Right atrium auricular region (tissue), 2 donors: ENCODE measurements at places on chromosomes 3 and 15.

- no peak for DNase-seq
These were observed 196.1 kb downstream of the ADAMTSL3 start for GRCh38 chr15:83850015-83850414.

DNA sequence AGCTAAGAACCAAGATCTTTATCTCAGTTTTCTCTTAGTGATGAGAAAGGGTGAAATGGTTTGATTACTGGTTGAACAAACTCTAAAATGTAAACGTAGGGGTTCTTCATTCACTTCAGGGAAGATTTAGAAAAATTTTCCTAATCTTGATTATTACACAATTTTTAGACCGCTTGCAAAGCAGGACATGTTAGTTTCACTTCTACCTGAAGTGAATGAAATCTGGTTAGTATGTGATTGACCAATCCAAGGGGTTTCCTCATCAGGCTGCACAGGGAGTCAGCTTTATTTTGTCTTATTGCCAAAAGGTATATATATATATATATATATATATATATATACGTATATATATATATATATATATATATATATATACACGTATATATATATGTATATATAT is 740.4 kb downstream of the TUSC7 start:
- DNase-seq, result no peak

DNA sequence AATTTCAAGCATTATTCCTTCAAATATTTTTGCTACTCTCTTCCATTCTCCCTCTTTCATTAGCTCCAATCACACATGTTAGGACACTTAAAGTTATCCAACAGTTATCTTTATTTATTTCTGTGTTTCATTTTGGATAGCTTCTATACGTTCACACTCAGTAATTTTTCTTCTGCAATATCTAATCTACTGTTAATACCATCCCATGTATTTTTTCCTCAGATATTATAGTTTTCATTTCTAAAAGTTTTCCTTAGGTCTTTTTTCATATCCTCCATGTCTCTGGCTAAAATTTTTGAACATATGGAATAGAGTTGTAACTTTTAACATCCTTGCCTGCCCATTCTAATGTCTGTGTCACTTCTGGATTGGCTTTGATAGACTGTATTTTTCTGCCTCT is 73.4 kb downstream of the CTNNB1 start:
- no peak for DNase-seq

DNA sequence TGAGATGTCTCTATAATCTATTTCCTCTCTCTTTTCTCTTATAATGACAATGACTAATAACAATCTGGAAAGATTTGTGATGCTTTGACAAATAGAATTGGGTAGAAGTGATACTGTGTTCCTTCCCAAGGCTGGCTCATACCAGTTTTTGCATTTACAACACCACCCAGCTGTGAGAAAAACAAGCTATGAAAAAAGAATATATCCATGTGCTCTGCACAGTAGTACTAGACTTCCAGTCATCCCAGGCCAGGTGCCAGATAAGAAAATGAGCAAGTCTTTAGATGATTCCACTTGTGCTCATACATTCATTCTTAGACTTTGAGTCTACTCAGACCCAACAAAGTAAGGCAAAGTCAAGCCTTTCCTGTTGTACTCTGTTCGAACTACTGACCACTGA is 350.2 kb upstream of the POU1F1 start:
- no peak for DNase-seq

- DNase-seq, result no peak
These were observed 166.7 kb downstream of the FOXP1 start for GRCh38 chr3:71416876-71417275.

DNA sequence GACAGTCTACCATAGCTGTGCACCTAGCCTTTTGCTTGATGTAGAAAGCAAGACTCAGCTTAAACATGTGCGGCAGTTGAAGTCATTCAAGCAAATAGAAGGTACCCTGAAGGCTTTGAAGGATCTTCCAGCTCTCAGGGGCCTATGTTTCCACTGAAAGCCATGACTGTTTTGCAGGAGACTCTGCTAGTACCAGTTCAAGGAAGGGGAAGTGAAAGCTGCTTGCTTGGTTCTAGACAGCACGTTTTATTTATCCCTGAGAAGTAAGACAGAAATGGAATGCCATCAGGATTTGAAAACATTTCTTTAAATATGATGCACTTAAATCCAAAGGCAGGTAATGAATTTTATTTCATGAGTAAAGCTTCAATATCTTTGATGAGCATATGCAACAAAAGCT is 311.4 kb downstream of the PDCD6IP start:
- no peak for DNase-seq

DNA sequence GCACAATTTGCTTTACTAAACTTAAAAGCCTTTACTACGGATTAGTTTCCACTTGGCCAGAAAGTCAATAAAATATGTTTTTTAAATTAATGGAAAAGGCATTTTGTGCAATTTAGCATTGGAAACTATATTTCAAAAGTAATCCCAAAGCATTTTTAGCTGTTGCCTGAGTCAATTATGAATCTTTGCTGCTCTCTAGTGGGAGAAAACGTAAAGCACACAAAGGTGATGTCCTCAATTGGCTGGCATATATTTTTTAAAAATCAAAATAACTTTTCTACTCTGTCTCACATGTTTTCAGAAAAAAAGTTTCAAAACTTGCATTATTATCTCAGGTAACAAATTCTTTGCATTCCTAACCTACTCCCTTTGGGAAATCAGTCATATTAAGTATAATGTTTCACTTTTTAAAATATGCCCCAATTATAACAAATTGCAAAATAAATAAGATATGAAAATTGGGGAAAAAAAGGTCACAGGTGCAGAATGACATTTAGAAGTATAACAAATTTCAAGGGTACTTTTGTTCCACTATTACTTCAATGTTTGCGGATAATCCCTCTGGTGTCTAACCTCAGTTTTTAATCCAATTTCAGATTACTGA is 47.2 kb upstream of the TEX55 start:
- no peak for DNase-seq

DNA sequence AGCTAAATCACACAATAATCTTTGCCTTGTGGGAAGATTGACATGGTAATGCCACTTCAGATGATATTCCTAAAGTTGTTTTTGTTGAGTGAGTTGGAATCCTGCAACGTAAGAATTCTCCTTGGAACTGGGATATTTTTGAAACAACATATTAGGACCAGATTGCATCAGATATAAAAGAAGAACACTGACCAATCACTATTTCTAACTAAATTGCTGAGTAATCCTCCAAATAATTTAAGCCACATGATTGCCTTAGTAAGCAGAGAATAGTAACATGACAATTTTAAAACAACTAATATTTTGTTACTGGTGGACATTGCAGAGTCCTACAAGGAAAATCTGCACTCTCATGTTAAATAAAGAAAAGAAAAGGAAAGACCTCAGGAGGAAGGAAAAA is 353.9 kb upstream of the LMCD1 start:
- no peak for DNase-seq

DNA sequence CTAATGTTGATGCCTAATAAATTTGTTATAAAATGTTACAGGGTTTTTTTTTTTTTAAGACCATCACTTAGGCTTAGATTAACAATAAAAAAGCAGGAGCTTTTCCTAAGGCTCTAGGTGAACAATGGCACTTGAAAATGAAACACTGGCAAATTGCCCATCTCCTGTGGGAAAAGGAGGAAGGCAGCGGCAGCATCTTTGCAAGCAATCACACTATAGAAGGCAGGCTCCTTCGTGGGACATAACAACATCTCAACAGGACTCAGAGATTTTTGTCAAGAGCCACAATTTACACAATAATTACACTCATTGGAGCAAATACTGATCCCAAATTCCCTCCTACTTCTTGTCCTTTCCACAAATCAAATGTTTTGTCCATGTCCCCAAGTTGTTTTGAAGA is 646.7 kb downstream of the ROBO2 start:
- no peak for DNase-seq

DNA sequence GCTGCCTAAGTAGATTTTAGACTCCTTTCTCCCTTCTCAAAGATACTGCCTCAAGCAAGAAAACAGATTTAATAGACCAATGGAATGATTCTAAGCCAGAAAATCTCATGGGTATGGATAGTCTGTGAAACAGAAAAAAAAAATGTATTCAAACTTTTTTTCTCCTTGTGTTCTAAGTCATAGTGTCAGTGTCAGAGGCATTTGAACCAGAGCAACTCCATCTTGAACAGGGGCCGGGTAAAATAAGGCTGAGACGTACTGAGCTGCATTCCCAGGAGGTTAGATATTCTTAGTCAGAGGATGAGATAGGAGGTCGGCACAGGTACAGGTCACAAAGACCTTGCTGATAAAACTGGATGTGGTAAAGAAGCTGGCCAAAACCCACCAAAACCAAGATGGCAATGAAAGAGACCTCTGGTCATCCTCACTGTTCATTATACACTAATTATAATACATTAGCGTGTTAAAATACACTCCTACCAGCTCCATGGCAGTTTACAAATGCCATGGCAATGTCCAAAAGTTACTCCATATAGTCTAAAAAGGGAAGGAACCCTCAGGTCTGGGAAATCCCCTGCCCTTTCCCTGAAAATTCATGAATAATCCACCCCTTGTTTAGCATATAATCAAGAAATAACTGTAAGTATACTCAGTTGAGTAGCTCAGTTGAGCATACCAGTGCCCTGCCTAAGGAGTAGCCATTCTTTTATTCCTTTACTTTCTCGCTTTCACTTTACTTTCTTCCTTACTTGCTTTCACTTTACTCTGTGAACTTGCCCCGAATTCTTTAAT is 72.8 kb upstream of the GOLGA8B start:
- no peak for DNase-seq

DNA sequence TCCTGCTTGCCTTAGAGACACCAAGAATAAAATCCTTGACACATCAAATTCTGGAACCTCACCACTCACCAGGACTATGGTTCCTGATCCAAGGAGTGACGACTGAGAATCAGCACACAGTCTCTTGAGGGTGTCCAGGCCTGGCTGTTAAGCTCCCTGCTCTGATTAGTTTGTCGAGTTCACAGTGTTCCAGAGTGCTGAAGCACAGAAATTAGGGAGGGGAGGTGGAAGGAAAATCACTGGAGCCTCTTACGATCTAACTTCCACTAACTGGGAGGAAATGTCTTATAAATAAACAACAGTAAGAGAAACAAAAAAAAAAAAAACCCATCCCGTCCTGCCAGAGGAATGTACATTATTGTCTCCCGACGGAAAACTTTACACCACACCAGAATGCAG is 330.2 kb downstream of the TIGIT start:
- DNase-seq, result peak; percentile 74

- no peak for DNase-seq
These were observed 16.9 kb downstream of the MRPL46 start for GRCh38 chr15:88450125-88450798.

DNA sequence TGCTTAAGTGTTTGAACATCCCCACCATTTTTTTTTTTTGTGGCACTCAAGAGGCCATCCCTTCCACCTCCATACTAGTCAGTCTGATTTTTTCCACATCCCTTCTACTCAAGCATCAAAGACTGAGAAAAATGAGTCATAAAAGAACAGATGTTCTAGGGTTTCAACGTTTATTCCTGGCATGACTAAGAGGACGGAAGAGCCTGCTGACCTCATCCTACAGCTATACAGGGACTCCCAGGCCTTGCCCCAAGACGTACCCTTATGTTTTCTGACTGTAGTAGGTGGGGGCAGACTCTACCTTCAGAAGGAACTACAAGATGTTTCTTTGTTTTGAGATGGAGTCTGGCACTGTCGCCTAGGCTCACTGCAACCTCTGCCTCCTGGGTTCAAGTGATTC is 3.3 kb upstream of the ITPKA start:
- DNase-seq, result no peak

- DNase-seq, result no peak
These were observed 482.6 kb upstream of the ZNF717 start for GRCh38 chr3:76267851-76268380.

- no peak for DNase-seq
These were observed 112.9 kb downstream of the CORO2B start for GRCh38 chr15:68691705-68692104.

DNA sequence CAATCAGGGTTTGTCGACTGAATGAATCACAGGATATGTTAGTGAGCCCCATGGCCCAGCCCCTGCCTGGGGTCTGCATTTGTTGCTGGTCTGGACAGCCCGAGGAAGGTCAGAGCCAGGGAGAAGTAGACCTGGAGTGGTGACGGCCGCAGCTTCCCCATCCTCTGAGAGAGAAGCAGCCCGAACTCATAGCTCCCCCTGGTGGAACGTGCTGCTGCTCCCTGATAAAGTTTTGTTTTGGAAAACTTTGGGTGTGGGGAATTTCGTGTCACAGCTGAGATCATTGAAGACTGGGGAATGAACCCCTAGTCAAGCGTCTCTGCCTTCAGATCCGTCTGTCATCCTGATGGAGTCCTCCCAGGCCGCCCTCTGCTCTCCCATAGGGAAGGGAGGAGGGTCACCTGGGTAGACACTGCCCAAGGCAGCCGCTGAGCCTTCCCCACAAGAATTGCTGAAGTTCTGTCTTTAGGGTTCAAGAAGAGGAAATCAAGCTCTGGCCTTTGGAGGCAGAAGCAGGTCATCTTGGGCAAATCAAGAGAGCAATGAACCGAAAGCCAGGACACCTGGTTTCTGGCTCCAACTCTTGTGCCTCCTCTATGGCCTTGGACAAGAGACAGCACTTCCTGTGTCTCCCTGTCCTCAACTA is 60.5 kb downstream of the GLDN start:
- DNase-seq, result peak; percentile 69

DNA sequence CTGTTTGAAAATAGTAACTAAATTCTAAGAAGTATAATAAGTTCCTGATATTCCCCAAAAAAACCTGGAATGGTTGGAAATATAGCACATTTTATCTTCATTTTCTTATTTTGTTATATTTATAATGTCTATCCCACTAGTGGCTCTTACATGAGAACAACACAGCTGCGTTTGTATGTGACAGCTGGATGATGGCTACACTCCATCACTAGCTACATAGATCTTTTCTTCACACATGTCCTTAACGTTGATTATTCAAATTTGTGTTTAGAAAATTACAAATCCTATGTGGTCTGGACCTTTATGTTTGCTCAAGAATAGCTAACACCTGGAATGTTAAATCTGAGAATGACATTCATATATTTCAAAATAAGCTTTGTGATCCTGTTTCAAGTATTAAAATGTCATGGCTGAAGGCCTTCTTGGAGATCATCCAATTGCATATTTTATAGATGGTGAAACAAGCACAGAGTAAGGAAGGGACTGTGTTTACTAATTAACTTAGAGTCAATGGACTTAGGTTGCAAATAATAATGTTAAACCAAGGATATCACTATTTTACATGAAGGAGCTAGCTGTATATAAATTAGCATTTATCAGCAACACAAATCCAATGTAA is 60.8 kb downstream of the ATP13A5 start:
- no peak for DNase-seq

DNA sequence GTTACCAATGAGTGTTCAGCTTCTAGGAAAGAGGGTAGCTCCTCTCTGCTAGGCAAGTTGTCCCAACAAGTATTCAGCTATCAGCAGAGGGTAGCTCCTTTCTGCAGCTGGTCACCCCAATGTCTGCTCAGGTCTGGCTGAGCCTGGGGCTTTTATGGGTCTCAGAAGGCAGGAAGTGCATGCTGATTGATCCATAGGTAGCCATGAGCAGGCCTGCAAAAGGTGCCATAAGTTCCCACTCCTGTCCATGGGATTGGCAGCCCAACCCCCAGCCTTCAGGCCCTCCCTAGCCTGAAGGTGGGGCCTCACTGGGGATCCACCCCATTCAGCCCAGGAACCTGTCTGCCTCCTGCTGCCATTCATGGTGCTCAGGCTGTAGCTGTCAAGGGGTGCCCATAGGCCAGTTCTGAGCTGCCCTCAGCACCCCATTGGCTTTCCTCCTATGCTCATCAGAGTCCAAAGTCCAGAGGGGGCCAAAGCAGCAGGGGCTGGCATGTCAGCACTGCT is 34.6 kb upstream of the DNAJC13 start:
- no peak for DNase-seq
